Activated effector memory CD4-positive, alpha-beta T cell treated with Interleukin-2 at 50 U/mL for 16 hours (primary cell): ENCODE measurements at places on chromosomes 1 and 21.

DNA sequence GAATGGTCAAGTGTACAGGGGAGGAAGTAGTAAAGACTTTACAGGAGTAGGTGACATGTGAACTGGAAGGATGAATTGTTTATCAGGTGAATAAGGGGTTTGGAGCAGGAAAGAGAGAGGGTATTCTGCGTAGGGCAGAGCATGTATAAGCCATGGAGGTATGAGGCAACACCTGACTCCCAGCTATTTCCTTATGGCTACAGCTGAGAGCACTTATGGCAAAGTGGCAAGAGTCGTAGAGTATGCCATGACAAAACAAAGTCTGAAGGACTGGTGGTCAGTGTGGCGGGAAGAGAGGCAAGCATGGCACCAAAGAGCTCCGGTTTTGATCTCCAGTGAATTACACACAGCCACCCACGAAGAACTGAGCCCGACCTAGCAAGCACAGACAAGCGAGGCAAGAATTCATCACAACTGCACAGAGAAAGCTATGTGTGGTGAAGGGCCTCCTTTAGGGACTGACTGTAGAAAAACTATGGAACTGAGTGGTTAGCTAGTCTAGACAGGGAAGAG lies 9.0 kb upstream of the ELOVL1 start:
- DNase-seq: no peak

GRCh38 chr1:160779626-160780397 lies 16.2 kb upstream of the LY9 start:
- no peak for DNase-seq

- DNase-seq: no peak
Observed at GRCh38 chr1:11052839-11053757, 6.1 kb upstream of the MASP2 start.

- DNase-seq: no peak
Observed at GRCh38 chr1:2323451-2323974, 67.8 kb downstream of the MORN1 start.

DNA sequence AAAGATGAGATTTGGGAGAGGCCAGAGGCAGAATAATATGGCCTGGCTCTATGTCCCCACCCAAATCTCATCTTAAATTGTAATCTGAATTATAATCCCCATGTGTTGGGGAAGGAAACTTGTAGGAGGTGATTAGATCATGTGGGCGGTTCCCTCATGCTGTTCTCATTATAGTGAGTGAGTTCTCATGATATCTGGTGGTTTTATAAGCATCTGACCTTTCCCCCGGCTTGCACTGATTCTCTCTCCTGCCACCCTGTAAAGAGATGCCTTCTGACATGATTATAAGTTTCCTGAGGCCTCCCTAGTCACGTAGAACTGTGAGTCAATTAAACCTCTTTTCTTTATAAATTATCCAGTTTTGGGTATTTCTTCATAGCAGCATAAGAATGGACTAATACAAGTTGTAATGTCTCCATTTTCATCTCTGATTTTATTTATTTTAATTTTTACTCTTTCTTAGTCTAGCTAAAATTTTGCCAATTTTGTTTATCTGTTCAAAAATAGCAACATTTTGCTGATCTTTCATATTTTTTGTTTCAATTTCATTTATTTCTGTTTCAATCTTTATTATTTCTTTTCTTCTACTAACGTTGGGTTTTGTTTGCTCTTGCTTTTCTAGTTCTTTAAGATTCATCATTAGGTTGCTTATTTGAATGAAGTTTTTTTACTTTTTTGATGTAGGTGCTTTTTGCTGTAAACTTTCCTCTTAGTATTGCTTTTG lies 67.0 kb upstream of the ZRANB2 start:
- DNase-seq: no peak

GRCh38 chr21:27201197-27201596 lies 234.3 kb upstream of the ADAMTS5 start:
- DNase-seq: no peak

GRCh38 chr1:199243423-199244061 lies 604.7 kb downstream of the PTPRC start:
- peak; percentile 44 for DNase-seq

DNA sequence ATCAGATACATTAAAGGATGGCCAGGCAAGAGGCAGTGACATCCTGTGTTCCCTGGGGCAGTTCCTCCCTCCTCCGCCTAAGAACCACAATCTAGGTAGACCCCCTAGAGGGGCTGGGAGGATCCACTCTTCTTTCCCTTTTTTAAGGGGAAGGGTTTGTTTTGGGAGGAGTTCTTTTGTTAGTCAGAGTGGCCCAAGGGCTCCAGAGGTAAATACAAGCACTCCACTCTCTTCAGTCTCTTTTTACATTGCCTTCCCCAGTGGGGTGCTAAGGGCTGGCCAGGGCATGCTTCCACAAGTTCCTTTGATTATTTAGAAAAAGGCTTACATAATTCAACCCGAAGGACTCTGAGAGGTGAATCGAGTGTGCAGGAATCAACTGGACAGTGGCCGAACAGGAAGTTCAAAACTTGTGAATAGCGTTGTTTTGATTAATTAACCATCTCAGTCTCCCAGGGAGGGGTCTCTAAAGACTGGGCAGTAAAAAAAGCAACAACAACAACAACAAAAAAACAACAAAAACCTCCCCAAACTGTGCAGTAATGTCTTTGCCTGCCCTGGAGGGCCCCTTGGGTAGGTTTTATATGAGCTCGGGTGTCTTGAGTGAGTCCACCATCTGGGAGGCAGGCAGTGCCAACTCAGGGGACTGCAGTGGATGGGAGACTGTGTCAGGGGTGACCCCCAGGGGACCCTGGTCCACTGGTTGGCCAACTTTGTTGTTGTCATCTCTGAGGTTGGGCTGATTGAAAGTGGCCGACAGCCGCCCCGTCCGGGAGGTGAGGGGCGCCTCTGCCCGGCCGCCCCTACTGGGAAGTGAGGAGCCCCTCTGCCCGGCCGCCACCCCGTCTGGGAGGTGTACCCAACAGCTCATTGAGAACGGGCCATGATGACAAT lies 33.2 kb upstream of the ENO1 start:
- DNase-seq: no peak

- DNase-seq: no peak
Observed at GRCh38 chr1:14738235-14738634, 139.8 kb downstream of the KAZN start.

- DNase-seq: no peak
Observed at GRCh38 chr1:7253118-7253480, 467.8 kb downstream of the CAMTA1 start.

GRCh38 chr1:12327566-12327965 lies 97.7 kb downstream of the VPS13D start:
- DNase-seq: no peak

DNA sequence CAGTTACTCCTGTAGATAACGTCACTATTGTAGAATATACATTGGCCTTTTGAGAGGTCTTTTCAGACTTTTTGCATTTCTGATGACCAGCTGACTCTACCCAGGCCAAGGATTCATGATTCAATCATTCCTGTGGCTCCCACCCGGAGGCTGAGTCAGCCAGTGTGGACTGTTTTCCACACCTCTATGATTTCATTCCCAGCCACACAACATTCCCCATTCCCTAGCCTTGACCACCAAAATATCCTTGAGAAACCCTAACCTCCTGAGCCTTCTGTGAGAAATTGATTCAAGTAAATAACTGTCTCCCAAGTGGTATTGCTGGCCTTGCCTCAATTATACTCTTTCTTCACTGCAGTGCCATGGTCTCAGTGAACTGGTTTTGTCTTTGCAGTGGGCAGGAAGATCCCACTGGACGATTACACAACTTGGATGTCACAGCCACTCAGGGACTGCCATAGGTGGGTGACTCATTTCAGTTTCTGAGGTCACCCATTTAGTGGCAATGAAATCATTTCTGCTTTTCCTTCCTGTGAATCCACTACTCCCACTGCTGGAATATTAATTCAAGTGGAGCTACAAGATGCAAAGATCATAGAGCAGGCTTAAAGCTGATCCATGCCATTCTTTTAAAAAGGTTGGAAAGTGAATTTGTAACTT lies 518.6 kb upstream of the ZP4 start:
- no peak for DNase-seq

GRCh38 chr1:215704089-215704860 lies 137.2 kb downstream of the KCTD3 start:
- DNase-seq: no peak

GRCh38 chr1:2587860-2588571 lies 1.4 kb downstream of the PRXL2B start:
- no peak for DNase-seq

- peak; percentile 31 for DNase-seq
Observed at GRCh38 chr1:108560874-108561459, 1.1 kb downstream of the EEIG2 start.

DNA sequence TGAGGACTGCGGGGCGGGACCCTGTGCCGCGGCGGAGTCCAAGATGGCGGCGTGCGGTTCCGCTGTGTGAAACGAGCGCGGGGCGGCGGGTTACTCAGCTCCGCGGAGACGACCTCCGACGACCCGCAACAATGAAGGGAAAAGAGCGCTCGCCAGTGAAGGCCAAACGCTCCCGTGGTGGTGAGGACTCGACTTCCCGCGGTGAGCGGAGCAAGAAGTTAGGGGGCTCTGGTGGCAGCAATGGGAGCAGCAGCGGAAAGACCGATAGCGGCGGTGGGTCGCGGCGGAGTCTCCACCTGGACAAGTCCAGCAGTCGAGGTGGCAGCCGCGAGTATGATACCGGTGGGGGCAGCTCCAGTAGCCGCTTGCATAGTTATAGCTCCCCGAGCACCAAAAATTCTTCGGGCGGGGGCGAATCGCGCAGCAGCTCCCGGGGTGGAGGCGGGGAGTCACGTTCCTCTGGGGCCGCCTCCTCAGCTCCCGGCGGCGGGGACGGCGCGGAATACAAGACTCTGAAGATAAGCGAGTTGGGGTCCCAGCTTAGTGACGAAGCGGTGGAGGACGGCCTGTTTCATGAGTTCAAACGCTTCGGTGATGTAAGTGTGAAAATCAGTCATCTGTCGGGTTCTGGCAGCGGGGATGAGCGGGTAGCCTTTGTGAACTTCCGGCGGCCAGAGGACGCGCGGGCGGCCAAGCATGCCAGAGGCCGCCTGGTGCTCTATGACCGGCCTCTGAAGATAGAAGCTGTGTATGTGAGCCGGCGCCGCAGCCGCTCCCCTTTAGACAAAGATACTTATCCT lies 430 bp downstream of the RBM15 start:
- no peak for DNase-seq

DNA sequence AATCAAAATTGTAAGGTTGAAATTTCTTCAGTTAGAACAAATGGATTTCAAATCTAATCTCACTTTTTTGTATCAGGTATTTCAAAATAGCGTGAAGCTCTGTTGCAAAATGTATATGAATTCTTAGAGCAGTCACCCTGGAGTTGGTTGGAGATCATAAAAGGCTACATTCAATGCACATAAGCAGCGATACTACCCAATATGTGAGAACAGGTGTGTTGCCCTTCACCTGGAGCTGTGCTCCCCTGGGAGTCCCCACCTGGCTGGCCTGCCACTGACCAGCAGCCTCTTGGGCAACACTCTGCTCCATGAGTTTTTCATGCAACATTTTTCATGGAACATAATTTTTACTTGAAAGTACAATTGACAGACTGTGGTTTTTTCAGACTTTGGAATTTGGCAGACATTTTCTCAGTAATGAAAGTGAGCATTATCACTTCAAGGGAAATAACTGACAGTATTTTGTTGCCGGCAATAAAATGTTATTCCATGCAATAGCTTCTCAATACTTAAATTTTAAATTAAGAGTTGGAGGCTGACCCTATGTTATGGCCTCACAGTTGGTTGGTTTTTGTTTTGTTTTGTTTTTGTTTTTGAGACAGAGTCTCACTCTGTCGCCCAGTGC lies 95.1 kb downstream of the ST3GAL3 start:
- DNase-seq: no peak

GRCh38 chr1:243452092-243452491 lies 196.3 kb downstream of the SDCCAG8 start:
- DNase-seq: no peak

DNA sequence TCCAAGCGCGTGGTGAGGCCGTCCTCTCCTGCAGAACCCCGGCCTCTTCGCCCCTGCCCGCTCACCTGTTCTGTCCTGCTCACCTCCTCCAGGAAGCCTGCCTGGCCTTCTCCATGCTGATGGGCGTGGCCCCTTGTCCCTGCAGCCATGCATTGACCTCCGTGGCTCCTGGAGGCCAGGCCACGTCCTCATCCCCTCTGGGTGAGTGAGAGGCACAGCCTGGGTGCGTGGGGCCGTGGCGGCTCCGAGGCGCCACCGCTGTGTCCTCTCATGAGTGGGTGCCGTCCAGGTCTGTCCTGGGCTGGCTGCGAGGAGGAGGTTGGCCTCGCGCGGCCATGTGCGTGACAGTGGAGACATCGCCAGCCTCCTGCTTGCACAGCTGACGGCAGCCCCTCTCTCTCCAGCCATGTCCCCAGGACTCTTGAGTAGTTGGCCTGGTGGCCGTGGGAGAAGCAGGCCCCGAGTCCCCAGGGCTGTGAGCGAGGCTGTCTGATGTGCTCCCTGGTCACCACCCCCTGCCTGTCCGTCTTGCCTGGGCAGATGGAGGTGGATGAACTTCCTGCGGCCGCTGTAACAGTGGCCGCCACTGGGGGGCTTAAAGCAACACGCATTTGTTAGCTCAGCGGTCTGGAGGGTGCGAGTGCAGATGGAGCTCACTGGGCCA lies 58.1 kb downstream of the PRKCZ start:
- no peak for DNase-seq

GRCh38 chr1:236159704-236160539 lies 17.6 kb downstream of the GPR137B start:
- no peak for DNase-seq
